Urinary bladder (tissue), 4 donors: ENCODE measurements at places on chromosomes 6 and 20. TPM values are rescaled to one million over a fixed set of nuclear protein-coding genes. Genes with fewer than 3 reads are reported as not detected.

RAET1E gene
- total RNA-seq: 0.74 TPM

NOTCH4 gene
- total RNA-seq: 11.2 TPM

GGTLC1 gene
- total RNA-seq: not detected

OR2J3 gene
- total RNA-seq: not detected

MOG gene
- total RNA-seq: not detected

ULBP2 gene
- total RNA-seq: 0.26 TPM

TXLNB gene
- 8.0 TPM for total RNA-seq

CLPSL1 gene
- not detected for total RNA-seq

COL9A1 gene
- 46.7 TPM for total RNA-seq

PRPH2 gene
- 5.1 TPM for total RNA-seq

SPTLC3 gene
- total RNA-seq: 28.1 TPM

SLC4A11 gene
- total RNA-seq: 0.37 TPM

PHIP gene
- 89.9 TPM for total RNA-seq

CASS4 gene
- 1.9 TPM for total RNA-seq

FAM83C gene
- 0.21 TPM for total RNA-seq

PRND gene
- 30.6 TPM for total RNA-seq

MYBL2 gene
- total RNA-seq: 2.3 TPM

TRIM15 gene
- total RNA-seq: not detected

SLPI gene
- 6.8 TPM for total RNA-seq

MDFI gene
- 32.6 TPM for total RNA-seq

OTOR gene
- total RNA-seq: 0.16 TPM

POU3F2 gene
- total RNA-seq: 0.16 TPM

FAM209B gene
- total RNA-seq: not detected

MYLK4 gene
- 4.0 TPM for total RNA-seq

SLC12A5 gene
- 0.69 TPM for total RNA-seq

ENPP4 gene
- total RNA-seq: 13.6 TPM

OR2B6 gene
- total RNA-seq: not detected

ECT2L gene
- 0.21 TPM for total RNA-seq
